ENCODE measurements at places on chromosomes 12 and 14.

DNA sequence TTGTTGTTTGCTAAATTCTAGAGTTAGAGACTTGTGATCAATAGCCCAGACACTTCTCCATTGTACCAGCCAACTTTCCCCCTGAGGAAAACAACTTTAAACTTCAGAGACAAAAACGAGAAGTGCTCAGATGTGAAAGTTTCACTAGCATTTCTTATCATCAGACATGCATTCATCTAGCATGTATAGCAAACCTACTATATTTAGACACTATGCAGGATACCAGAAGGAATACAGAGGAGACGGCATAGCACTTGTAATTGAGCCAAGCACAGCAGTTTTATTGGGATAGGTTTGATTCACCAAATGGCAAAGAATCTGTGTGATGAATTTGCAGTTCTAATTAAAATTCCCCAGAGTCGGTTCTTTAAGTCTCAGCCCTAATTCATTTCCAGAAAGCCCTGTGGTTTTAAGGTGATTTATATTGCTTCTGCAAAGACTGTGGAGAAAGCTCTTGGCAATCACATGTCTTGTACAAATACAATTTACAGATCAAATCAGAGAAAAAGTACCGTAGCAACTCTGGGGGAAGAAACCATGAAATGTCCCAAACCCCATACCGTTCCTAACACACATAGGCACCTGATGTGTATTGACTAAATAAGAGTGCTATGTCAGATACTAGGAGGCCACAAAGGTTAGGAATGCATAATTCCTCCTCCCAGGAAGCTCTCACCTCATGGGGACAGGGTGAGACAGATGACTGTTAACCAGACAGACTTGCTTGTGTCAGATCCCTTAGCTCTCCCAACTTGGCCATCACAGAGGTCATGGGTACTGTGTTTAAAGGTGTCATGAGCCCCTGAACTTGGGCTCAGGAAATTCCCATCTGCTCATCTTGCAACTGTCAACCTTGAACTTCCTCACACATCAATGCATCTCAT lies 69.6 kb upstream of the KRAS start:
- DNase-seq = no peak

- no peak for DNase-seq
Observed at GRCh38 chr14:74064426-74064825, 19.8 kb downstream of the ALDH6A1 start.

GRCh38 chr12:25757037-25757665 lies 201.3 kb upstream of the RASSF8 start:
- DNase-seq = no peak

DNA sequence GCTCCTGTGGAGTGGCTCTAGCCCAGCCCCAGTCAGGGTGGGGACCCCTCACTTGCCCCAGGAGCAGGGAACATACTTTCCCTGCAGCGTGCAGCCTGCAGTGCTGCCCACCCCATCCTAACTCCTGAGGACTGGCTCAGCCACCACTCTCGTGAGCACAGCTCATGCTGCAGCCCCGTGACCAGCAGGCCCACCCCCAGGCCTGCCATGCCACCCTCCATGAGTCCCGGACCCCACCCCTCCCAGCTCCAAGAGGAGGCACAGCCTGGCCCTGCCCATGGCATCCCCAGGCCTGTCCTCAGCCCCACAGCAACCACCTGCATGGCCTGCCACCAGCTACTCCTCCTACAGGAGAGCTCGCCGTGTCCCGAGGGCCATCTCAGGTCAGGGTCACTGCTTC lies 3.9 kb upstream of the JAG2 start:
- no peak for DNase-seq

DNA sequence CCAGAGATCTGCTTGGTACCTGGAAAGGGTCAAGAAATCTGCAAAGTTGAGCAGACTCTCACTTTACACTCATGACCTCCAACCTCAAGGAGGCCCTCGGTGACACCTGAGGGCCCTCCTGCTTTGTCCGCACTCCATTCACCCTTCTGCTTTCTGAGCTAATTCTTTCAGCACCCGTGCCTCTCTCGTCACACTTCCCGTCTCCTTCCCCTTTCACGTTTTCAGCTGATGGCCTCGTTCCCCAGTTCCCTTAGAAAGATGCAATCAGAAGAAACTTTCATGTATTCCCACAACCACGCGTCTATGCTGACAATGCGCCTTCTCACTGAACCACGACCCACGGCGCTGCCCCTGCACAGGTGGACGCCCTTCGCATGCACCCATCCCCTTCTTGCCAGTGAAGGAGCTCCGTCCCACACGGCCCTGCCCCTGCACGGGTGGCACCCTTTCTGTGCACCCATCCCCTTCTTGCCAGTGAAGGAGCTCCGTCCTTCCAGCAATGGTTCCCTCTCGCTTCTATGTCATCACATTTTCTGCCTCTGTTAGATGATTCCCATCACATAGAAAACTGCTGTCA lies 340.1 kb upstream of the FKBP4 start:
- no peak for DNase-seq
